SK-N-MC (cell line): ENCODE measurements at places on chromosomes 1 and 21.

DNA sequence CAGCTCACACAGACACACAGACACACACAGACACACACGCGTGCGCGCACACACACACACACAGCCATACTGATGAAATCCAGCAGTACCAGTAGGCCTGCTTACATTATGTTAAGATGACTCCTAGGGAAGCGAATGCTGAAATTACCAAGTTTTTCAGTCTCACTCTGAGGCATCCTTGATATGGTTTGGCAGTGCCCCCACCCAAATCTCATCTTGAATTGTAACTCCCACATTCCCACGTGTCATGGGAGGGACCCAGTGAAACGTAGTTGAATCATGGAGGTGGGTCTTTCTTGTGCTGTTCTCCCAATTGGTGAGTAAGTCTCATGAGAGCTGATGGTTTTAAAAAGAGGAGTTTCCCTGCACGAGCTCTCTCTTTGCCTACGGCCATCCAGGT, 64.1 kb downstream of the TIAM1 start:
- DNase-seq: no peak

- no peak for DNase-seq
Observed at GRCh38 chr1:30285501-30285932, 437.9 kb downstream of the MATN1 start.

GRCh38 chr1:57470036-57470435, 46.2 kb upstream of the DAB1 start:
- DNase-seq: no peak

DNA sequence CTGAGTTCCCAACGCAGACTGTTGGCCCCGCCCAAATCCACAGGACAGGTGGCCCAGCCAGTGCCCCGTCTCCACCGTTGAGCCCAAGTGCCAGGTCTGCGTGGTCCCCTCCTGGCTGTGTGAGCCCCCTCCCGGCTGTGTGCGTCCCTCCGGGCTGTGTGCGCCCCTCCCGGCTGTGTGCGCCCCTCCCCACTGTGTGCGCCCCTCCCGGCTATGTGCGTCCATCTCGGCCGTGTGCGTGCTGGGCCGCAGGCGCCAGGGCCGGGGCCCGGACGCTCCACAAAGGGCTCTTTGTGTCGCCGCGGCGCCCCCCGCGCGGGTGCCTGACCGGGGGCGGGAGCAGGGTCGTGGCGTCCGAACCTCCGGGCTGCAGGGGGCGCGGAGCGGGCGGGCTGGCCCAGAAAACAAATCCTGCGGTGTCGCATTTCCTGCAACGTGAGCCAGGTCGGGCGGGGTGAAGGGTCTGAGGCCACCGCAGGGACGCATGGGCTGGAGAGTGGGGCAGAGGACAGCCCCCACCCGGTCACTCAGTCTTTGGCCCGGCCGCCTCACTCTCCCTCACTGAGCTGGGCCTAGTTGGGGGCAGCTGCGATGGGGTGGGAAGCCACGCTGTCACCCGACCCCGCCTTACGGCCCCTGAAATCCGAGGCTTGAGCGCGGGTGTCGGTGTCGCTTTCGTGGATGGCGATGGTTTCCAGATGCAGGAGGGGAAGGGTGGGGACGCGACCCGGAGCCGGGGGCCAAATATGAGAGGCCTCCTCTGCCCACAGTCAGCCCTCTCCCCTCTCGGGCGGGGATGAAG, 18.8 kb downstream of the TNFRSF25 start:
- no peak for DNase-seq

DNA sequence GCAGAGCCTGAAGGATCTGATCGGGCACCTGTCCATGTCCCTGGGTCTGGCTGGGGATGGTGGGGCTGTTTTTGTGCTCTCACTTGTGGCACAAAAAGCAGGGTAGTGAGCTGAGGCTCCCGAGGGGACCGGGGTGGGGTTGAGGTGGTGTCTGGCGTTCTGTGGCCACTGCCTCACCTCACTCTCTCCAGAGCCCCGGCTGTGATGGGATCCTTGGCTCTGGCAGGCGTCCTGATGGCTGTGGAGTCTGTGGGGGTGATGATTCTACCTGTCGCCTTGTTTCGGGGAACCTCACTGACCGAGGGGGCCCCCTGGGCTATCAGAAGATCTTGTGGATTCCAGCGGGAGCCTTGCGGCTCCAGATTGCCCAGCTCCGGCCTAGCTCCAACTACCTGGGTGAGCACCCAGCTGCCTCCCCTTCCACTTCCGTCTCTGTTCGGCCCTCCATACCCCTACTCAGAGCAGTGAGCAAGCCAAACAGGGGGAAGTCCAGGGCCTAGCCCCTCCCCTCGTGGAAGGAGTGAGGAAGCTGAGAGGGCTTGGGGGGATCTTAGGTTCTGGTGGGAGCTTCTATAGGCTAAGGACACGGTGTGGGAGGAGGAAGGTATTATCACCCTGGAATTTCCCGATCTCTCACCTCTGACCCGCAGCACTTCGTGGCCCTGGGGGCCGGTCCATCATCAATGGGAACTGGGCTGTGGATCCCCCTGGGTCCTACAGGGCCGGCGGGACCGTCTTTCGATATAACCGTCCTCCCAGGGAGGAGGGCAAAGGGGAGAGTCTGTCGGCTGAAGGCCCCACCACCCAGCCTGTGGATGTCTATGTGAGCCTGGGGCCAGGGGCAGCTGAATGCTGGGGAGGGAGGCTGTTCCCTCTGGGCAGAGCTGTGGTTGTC, 7.0 kb downstream of the ADAMTSL4 start:
- DNase-seq: no peak

DNA sequence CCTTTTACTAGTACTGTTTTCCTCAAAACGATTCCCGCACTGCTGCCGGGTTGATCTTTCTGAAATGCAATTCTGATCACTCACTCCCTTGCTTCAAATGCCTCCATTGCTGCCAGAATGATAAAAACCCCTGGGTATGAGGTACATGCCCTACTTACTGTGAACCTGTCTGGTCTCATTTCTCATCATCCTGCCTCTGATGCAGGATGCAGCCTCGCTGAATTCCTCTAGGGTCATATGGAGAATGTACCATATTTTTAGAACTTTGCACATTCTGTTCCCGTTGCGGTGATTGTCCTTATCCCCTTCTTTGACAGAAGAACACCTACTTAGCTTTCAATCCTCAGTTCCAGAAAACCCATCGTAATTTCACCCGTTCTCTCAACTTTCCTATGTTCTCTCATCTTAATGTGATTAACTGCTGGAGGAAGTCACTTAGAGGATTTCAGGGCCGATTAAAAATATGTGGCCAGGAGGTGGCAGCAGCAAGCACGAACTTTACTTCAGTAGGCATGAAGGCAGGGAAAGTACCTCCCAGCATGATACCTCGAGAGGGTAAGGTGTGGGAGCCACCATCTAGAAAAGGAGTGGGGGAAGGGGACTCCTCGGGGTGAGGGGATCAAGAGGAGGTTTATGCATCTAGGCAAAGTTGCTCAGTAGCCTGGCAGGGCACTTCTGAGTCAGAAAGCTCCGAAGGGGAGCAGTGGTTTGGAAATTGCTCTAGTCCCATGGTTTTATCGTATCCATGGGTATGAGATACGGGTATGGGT, 361.5 kb upstream of the ZP4 start:
- peak; percentile 3 for DNase-seq

DNA sequence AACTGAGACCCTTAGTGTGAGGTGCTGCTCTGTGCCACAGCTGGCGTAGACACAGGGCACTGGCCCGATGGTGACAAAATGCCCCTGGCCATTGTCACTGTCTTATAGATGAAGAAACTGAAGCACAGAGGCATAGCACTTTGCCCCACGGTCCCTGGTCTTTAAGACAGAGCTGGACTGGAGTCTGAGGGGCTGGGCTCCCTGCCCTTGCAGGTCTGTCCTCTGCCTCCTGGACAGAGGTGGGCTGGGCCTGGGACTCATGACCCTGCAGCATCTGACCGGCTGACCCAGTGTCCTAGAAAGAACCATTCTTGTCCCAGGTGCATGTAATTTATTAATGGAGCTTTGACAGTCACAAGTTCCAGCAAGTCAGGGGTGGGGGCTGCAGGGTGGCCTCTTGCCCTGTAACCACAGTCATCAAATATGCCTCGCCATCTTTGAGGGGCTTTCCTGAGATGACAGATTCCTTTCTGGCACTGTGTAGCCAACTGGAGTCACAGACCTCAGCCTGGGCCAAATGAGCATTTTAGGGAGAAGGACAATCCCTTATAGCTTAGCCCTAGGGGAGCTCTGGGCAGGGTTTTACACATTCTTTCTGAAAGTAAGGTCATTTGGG, 6.1 kb downstream of the SLFNL1 start:
- no peak for DNase-seq

GRCh38 chr1:110872366-110872744, 593 bp upstream of the CD53 start:
- no peak for DNase-seq

GRCh38 chr1:113035086-113035485, 37.9 kb upstream of the LRIG2 start:
- no peak for DNase-seq

GRCh38 chr21:24045775-24046215, 1561.5 kb downstream of the MRPL39 start:
- no peak for DNase-seq

GRCh38 chr1:42913426-42914091, 45.1 kb downstream of the SLC2A1 start:
- peak; percentile 80 for DNase-seq

- no peak for DNase-seq
Observed at GRCh38 chr1:175220853-175221556, 28.4 kb upstream of the KIAA0040 start.

DNA sequence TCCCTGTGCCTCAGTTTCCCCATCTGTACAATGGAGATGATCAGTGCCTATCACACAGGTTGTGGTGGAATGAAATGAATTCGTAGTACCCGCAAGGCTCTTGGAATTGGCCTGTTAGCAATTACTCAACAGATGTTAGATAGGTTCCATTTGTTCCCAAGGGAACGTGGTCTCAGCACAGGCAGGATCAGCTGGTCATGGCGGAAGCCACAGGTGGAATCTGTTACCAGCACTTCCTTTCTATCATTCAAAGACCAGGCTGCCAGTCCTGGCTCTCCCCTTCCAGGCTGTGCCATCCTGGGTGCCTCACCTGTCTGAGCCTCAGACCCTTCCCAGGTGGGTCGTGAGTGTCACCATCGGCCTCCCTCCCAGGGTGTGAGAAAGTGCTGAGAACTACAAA, 61.5 kb downstream of the FBXO2 start:
- DNase-seq: no peak

DNA sequence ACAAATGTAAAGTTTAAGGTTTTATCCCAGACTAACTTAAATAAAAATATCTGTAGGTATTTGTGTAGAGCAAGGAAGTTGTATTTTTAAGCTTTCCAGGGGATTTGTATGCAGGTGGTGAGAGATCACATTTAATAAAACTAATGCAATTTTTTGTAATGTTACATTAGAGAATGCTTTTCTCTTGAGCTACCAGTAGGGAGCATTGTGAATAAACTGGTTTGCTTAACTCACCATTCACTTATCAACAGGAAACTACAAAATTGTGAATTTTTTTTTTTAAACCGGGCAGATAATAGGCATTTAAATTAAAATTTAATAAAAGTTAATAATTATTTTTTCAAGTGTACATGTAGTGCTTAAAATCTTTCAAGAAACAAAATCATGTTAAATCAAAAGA, 78.6 kb downstream of the IVNS1ABP start:
- DNase-seq: no peak

- DNase-seq: no peak
Observed at GRCh38 chr1:234509457-234510328, 30.7 kb upstream of the TARBP1 start.

DNA sequence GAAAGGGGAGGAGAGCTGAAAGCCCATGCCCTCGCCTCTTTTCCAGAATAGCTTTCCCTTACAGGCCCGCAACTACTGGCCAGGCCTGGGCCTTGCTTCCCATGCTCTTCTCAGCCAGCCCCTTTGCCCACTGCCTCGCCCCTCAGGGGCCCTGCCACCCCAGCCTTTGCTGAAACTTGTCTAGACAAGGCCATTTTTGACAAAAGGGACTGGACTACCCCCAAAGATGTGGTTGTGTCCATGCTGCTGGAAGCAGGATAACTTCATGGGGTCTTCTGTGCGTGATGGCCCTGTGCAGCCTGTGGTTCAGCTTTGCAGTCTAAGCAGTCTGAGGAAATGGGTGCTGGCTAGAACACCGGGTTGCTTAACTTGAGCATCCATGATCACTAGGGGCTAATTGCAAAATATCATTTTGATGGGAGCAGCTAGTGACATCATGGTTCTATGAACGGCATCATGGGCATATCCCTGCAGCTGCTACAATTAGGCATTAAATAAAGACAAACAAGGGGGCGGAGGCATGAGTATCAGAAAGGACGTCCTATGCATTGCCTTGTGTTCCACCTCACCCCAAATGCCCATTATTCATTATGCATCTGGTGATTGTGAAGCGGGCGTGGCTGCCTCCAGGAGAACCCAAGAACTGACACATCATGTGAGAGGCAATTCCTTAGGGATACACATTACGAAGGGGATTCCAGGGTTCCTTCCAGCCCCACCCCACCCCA, 36.8 kb downstream of the NTPCR start:
- DNase-seq: no peak

GRCh38 chr1:24955161-24955560, 25.1 kb upstream of the RUNX3 start:
- no peak for DNase-seq

DNA sequence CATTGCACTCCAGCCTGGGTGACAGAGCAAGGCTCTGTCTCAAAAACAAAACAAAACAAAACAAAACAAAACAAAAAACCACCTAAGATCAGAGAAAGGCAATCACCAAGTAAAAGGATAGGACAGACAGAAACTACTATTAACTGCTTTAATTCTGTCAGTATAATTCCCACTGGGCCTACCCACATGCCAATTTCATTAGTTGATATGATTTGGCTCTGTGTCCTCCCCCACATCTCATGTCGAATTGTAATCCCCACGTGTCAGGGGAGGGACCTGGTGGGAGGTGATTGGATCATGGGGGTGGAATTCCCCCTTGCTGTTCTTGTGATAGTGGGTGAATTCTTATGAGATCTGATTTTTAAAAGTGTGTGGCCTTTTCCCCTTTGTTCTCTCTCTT, 27.2 kb upstream of the CAPZB start:
- no peak for DNase-seq

DNA sequence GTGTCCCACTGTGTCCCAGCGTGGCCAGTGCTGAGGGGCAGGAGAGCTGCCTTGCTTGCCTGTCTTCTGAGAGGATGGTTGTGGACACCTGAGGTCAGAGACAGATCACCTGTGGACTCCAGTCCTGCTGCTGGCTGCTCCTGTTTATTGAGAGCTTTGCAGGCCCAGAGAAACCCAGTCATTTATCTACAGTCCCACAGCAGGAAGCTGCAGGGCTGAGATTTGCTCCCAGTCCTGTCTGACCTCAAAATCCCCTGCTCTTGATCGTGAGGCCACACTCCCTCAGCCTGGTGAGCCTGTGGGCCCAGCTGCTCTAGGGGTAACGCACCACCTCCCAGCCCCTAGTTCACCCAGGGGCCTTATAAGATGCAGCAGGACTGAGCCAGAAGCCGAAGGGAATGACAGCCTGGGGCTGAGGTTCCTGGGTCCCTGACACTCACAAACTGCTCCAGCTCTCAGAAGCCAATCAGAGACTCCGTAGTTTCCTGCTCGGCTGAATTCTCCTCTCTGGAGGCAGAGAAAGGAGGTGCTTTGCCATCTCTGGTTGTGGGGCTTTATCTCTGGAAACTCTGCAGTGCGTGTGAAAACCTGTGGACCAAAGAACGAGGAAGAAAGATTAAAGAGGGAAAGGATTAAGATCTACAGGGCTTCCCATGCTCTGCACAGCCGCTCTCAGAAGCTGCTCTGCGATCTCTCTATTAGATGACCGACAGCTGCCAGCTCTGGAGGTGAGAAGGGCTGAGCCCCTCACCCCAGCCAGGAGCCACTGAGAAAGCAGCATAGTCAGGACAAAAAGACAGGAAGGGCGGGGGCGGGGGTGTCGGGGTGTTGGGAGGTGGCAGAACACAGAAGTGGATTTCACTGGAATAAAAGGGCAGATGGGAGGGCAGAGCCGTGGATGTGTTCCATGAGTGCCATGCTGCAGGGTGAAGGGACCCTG, 39.1 kb downstream of the UBIAD1 start:
- no peak for DNase-seq

- no peak for DNase-seq
Observed at GRCh38 chr1:26483980-26484379, 11.7 kb downstream of the HMGN2 start.
